ENCODE measurements at places on chromosomes 3 and 15.

DNA sequence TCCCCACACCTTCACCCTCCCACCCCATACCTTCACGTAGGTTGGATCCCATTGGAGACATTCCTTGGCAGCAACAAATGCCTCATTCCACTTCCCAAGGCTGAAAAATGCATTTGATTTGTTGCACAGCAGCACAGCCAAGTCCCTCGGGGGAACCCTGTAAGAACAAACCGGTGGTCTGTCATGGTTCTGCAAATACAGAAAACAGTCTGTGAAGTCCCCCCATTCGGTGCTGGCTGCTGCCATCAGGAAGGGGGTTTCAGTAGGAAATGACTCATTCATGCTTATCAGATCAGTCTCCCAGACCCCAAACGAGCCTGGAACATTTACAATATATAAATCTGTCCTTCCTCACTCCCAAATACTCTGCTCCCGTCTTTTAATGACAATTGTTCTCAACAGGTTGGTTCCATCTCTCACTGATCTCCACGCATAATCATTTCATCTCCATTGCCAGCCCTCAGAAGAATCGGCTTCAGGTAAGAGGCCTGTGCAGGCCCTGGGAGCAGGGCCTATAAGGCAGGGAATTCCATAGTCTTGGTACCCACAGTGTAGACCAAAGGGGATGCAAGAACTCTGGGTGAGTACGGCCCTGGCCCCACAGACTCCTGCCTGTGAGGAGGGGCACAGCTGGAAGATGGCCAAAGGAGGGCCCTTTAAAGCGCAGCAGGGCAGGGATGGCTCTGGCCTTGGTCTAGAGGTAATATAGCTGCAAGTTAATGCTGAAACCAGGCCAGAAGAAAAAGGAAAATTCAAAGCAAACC lies 41.6 kb downstream of the TRANK1 start:
- DNase-seq: no peak

DNA sequence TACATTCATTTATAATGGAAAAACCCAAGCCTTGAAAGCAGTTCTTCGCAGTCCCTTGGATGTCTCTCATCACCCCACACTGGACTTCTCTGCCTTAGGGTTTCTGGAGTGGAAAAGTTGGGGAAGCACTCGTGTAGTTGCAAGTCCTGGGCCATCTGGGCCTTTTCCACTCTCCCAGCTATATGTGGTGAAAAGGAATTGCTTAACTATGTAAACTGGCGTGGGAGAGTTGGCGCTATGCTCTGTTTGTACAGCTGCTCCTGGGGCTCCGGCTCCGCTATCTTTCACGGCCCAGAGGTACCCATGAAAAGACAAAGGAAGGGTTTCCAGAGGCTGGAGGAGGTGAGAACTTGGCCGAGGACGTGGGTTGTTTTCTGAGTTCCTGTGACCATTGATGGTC lies 81.1 kb upstream of the MYZAP start:
- DNase-seq: no peak

GRCh38 chr3:79515072-79515471 lies 252.7 kb downstream of the ROBO1 start:
- DNase-seq: no peak

DNA sequence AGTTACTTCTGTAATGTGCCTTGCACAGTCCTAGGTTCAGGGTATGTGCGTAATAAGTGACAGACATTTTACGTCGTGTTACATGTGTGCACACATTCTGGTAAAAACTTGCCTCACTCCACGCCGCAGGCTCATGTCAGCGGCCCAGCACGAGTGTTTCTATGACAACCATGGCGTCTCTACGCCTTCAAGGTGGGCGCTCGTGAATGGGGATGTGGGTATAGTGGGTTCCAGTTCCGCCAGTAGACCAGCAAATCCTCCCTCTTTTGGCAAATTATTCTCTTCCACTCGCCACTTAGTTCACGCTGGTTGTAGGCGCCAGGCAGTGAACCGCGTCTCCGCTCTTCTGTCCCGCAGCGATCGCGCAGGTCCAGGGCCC lies 40.3 kb downstream of the CHST14 start:
- DNase-seq: no peak

DNA sequence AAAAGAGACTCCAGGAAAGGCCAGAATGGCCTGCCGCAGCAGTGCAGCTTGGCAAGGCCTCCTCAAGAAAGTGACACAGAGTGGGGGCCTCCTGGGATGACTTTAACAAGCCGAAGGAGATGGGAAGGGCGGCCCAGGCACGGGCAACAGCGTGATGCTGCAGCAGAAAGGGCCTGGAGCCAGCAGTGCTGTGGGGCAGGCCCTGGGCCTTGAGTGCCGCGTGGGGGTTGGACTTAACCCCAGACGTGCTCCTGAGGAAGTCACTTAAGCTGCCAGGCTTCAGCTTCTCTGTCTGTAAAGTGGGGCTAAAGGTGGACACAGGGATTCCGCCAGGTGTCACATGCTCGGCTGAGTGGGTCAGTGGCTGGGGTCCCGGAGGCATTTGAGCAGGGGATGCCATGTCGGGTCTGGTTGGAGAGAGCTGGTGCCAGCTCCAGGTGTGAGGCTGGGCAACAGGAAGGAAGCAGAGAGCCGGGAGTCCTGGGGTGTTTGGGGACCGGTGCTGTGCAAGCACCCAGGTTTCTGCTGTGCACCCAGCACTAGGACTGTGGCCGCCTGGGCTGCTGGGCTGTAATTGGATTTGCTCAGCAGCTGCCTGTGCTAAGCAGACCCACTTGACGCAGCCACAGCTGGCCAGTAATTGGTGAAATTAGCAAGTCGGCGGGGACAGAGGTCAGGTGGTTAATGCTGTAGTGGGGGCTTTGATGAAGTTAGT lies 7.8 kb downstream of the DNAJB8 start:
- no peak for DNase-seq

DNA sequence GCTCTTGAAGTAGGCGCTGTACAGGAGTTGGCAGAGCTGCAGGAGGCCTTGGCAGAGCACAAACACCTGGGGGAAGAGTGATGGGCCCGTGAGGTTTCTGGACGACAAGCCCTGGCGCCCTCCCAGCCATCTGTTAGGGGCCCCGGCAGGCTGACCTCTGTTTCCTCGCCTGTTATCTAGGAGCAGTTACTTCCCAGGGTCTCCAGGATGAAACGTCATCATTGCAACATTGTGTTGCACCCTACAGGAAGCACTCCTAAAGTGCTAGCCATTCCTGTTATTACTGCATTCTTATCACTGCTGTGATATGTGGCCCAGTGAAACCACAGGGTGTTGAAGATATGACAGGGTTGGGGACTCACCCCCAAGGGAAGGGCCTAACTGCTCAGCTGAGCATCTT lies 50.2 kb downstream of the SLCO2A1 start:
- DNase-seq: no peak

DNA sequence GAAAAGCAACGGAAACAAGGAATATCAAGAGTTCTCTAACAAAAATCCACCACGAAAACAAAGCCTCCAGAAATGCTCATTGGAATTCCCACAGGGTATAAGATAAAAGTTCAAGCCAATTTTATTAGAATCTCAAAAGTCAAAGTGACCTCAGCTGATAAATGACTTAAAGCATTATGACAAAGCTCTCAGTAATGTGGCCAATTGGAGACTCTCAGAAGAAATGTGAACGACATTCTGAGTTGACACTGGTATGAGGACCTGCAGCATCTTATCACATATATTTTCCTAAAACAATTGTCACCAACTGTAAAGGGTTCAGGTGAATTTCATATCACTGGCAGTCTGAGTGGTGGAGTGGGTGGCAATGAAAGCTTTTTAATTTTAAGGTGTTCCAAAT lies 199.1 kb downstream of the FOXP1 start:
- no peak for DNase-seq

GRCh38 chr3:56557831-56558170 lies 826 bp downstream of the CCDC66 start:
- no peak for DNase-seq

DNA sequence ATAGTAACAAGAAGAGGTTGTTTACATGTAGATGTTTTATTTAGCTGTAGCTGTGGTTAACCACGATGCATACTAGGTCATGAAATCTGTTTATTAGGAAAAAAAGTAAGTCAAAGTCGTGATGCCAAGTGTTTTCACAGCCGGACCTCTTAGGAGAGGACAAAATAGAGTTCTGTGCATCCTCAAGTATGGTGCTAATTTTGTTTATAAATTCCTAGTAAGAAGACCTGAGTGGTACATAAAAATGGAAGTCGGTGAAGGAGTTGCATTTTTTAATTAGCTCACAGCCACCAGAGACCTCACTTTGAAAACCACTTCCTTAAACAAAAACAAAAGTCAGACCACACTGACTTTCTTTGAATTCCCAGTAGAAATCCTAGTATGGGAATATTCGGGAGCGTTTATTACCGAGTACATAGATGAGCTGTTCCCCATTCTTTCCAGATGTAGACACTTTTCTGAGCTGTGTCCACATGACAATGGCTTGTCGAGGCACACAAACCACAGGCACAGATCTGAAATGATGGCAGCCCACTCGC lies 143.6 kb upstream of the UBE2E1 start:
- DNase-seq: no peak

DNA sequence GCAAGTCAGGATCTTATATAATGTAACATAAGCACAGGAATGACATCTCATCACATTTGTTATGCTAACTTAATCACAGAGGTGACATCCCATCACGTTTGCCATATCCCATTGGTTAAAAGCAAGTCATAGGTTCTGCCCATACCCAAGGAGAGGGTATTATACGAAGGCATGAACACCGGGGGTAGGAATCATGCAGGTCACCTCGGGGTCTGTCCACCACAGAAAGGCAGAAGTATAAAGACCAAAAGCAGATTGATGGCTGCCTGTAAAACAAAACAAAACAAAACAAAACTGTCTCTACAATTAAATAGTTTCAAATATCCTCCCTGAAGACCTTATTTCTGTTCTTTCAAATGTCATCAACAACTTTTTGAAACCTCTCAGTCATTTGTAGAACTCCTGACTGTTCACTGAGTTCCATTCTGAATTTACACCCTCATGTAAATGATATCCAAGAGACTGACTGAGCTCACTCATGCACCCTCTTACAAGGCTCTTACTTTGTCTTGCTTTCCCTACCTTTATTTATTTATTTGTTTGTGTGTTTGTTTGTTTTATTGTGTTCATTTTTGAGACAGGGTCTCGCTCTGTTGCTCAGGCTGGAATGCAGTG lies 22.7 kb upstream of the ZNF639 start:
- DNase-seq: no peak

DNA sequence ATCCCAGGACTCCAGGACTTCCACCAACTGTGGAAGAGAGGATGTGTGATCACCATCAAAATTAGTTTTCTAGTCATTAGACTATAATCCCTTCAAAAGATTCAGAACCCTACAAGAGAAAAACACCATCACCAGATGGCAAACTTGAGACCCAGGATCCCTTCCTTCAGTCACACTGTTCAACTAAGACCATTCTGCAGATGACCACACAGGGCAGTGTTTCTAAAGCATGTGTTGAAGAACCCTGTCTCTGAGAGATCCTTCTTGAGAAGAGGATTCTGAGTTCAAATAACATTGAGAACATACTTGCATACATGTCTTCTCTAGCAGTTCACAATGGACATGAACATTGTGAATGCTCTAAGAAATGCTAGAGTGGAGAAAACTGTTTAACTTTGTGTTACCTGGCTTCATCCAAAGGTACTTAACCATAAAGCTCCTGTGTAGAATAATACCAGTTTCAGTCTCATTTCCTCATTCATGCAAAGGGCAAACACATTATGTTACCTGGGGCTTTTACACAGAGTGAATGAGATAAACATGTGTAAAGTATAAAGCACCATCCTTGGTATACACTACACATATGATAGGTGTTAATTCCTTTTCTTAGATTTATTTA lies 2.4 kb upstream of the ADGRG7 start:
- DNase-seq: no peak

DNA sequence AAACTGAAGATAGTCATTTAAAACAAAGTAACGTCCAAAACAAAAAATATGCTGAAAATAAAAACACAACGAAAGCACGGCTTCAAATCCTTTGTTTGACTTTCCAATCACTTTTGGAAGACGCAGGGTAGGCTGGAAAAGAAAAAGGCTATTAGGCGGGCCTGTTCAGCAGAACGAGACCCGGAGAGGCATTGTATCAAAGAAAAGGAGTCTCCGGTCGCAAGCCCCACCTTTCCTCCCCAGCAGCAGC lies 691 bp downstream of the SENP7 start:
- DNase-seq: no peak

- no peak for DNase-seq
Measured at GRCh38 chr3:189361103-189361835, 189.5 kb downstream of the TPRG1 start.

GRCh38 chr3:135762188-135762856 lies 203.2 kb upstream of the PPP2R3A start:
- no peak for DNase-seq

GRCh38 chr3:149529099-149529498 lies 54.6 kb downstream of the TM4SF4 start:
- DNase-seq: no peak
